ENCODE measurements at places on chromosomes 2 and 18.

GRCh38 chr18:25659541-25659940 is 307.6 kb upstream of the ZNF521 start:
- no peak for DNase-seq

- no peak for DNase-seq
Observed at GRCh38 chr2:75186821-75187220, 12.5 kb downstream of the TACR1 start.

DNA sequence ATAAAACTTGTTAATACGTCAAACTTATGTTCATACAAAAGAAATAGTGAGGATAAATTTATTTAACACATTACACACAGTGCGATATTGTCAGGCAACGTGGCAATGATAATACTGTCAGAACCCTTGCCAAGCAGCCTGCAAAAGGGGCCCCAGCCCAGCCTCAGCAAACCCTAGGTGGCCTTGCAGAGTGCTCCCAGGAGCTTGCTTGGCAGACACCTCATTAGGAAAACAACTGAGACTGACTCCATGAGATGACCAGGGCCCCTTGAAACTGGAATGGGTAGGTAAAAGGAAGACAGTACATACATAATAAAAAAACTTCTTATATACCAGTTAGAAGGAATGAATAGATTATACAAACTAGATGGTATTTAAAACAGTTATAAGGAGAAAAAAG is 136.6 kb upstream of the EPC2 start:
- no peak for DNase-seq

- DNase-seq, result no peak
Observed at GRCh38 chr2:83574614-83575013, 884.5 kb downstream of the SUCLG1 start.

GRCh38 chr2:218910741-218911140 is 30.1 kb downstream of the WNT10A start:
- DNase-seq, result no peak

DNA sequence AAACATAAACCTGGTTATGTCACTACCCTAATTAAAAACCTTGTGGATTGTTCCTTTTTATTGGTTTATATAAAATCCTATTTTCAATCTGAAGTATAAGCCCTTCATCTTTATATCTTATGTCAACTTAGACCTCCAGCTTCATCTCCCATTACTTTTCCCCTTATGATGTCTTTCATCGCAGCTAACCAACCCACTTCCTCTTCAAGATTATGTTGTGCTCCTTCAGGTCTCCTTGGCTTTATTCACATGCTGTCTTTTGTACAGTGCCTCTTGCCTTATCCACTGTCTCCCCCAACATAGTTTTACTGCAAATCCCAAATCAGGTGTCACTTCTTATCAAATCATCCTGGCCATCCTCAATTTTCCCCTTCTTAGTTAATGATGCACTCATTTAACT is 25.9 kb downstream of the MBD5 start:
- no peak for DNase-seq

GRCh38 chr18:76491776-76492668 is 3.0 kb downstream of the ZNF516 start:
- peak; percentile 13 for DNase-seq

DNA sequence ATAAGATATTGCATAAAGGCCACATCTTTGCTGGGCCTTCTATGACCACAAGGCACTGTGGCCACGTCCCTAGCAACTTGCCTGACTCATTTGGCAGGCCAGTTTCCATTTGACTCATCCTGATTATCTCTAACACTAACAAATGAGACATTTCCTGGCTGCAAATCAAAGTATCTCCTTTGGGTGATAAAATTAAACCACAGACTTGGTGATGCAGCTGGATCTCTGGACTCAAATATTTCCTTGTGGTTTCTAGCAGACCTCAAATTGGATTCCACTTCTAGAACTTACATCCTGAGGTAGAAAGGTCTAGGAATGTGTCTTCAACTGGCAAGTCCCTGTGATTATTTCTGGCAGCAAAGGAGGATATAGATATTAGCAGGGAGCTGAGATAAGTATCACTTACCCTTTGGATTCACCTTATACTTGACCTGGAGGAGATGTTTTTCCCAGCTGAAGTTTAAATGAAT is 167.9 kb upstream of the NXPH2 start:
- peak; percentile 68 for DNase-seq

GRCh38 chr2:119066272-119066804 is 92.2 kb downstream of the C1QL2 start:
- no peak for DNase-seq

DNA sequence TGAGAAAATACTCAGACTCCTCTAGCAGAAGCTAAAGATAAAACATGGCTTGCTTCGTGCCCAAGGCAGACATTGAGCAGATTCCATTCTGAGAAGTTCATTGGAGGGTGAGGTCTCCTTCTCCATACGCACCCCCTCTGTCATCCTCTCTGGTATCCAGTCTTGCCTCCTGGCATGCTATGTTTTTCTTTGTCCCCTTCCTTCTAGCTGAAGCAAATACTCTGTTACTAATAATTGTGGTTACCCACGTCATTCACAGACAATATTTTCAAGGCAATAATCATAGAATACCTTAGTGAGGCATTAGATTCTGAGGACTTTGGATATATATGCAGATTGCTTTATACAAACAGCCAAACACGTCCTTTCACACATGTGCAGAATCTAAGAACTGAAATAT is 66.2 kb upstream of the KLF7 start:
- no peak for DNase-seq

- no peak for DNase-seq
Observed at GRCh38 chr18:8176554-8176953, 432.7 kb upstream of the RAB12 start.

GRCh38 chr2:113981404-113982134 is 91.7 kb downstream of the ACTR3 start:
- DNase-seq, result no peak

GRCh38 chr18:32773382-32773712 is 524 bp upstream of the KLHL14 start:
- DNase-seq, result no peak

- DNase-seq, result no peak
Observed at GRCh38 chr2:54456362-54456611, 160 bp downstream of the SPTBN1 start.

DNA sequence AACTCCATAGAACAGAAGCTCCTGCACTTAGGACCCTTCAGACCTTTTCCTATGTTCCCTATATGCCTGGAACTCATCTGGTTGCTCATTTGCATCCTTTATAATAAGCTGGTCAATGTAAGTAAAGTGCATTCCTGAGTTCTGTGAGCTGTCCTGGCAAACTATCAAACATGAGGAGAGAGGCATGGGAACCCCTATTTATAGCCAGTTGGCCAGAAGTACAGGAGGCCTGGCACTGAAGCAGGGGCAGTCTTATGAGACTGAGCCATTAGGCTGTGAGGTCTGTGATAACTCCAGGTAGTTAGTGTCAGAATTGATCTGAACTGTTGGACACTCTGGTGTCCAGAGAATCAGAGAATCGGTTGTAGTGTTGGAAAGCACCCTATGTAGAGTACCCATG is 88.4 kb downstream of the EHD3 start:
- no peak for DNase-seq

GRCh38 chr2:181947273-181947672 is 38.4 kb upstream of the PPP1R1C start:
- DNase-seq, result no peak

DNA sequence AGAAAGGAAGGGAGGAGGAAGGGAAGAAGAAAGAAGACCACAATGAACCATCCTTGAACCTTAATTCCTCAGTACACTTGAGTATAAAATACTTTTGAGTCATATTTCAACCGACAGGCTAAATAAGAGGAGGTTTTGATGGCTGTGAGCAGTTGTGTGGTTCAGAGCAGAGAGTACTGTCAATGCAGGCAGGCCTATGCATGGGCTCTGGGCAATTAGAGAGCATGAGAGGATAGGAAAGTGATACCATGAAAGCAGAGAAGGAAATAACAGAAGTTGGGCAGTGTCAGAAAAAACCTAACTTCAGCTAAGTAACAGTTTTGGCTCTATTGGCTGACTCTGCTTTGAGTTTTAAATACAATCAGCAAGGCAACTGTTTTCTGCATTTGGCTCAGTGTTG is 123.6 kb upstream of the STK17B start:
- DNase-seq, result peak; percentile 68

- DNase-seq, result no peak
Observed at GRCh38 chr2:10614939-10615338, 74.8 kb downstream of the NOL10 start.

DNA sequence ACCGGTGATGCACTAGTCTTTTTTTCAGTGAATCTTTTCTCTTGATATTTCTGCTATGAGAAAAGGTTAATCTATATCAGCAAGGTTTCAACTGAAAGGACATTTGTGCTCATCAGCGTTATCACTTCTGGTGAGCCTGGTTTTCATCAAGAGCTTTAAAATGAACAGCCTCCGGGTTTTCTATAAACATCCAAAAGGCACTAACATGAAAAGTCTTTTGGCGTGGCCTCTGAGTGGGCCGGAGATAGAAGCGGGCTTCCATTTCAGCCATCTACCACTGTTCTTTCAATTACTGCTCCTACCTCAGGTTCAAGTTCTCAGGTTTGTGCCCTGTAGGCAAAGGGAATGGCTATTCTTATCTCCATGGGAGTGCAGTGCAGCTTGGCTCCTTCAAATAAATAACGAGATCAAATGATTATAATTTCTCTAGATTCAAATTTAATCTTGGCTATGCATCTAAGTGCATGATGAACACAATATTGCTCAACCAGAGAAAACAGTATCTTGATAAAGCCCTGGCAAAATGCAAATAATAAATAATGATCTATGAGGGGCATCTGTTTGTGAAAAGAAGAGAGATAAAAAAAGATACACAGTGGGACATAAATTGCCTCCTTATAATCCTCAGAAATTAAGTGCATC is 314.8 kb downstream of the CDH2 start:
- no peak for DNase-seq

DNA sequence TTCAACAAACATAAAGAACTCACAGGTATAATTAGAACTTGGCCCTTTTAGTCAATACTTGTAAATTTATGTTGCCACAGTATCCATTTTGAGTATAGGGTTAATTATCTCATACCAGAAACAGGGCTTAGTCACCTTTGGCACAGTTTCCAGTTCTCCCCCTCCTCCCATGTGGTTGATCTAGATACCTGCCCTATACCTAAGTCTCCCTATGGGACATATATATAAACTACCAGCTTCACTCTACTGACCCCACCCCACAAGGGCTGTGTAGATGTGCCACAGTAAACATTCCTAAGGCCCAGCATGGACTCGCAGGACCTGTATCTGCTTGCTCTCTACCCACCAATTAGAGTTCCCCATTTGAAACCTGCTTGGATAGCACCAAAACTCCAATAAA is 371.7 kb upstream of the RND3 start:
- no peak for DNase-seq

- DNase-seq, result no peak
Observed at GRCh38 chr2:211860224-211860623, 678.4 kb downstream of the ERBB4 start.

All from SJCRH30 (cell line).